Stimulated activated CD8-positive, alpha-beta memory T cell treated with anti-CD3 and anti-CD28 coated beads, Interleukin-15, amount 100 ng/mL, for 4 hours (primary cell): ENCODE measurements at places on chromosomes 7 and 10.

DNA sequence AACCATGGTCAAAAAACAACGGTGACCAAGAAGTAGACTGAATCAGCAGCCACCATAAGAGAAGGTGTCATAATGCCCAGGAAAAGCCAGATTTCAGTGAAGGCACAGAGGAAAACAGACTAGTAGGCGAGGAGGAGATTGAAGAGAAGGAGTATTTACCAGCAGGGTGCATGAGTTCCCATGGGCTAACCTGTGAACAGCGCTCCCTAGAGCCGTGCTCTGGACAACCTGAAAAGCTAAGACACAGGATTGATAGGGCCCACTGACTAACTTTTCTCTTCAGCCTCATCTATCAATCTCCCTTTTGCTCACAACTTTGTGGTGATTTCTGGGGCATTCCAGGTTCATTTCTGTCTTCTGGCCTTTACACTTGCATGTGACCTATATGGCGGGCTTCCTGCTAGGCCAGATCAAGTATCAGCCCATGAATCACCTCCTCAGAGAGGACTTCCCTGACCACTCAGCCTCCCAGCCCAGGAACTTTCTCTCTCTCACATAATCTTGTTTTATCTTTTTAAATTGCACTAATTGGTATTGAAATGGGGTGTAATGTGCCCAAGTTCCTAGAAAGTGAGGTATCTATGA, 12.8 kb downstream of the ANKRD22 start:
- no peak for DNase-seq

- DNase-seq: no peak
Measured at GRCh38 chr7:55108401-55108800, 89.6 kb downstream of the EGFR start.

- DNase-seq: no peak
Measured at GRCh38 chr7:99373091-99374066, 1.2 kb upstream of the ARPC1B start.

DNA sequence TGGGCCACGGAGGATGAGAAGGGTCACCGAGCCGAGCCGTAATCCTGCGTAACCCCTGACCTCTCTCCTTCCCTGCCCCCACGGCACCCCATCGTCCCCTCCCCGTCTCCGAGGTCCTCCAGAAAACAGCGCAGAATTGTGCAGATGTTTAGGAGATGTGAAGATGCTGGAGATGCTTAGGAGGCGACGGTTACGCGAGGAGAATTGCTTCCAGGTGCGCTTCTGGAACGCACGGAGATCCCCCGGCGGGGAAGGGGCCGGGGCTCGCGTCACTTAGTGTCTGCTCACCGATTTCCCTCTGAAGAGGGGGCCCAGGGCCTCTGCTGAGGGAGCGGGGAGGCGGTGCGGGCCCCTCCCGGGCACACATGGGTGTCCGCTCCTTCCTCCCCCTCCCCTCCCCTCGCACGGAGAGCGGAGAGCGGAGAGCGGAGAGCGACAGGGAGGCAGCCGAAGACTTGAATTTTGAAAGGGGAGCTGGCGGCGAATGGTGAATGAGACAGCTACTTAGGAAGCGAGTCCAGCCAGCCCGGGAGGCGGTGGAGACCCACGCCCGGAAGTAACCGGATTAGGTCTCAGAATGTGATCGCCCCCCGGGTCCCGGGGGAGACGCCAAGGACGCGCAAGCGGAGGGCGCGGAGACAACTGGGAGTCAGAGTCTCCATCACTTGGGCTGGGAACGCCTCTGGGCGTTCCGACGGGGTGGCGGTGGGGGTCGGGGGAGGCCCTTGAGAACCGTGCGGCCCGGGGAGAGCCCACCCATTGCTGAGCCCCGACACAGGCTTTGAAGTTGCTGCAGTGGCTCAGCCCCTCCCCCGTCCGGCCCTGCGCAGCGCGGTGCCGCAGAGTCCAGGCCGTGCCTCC, 8.7 kb upstream of the EN2 start:
- DNase-seq: no peak

DNA sequence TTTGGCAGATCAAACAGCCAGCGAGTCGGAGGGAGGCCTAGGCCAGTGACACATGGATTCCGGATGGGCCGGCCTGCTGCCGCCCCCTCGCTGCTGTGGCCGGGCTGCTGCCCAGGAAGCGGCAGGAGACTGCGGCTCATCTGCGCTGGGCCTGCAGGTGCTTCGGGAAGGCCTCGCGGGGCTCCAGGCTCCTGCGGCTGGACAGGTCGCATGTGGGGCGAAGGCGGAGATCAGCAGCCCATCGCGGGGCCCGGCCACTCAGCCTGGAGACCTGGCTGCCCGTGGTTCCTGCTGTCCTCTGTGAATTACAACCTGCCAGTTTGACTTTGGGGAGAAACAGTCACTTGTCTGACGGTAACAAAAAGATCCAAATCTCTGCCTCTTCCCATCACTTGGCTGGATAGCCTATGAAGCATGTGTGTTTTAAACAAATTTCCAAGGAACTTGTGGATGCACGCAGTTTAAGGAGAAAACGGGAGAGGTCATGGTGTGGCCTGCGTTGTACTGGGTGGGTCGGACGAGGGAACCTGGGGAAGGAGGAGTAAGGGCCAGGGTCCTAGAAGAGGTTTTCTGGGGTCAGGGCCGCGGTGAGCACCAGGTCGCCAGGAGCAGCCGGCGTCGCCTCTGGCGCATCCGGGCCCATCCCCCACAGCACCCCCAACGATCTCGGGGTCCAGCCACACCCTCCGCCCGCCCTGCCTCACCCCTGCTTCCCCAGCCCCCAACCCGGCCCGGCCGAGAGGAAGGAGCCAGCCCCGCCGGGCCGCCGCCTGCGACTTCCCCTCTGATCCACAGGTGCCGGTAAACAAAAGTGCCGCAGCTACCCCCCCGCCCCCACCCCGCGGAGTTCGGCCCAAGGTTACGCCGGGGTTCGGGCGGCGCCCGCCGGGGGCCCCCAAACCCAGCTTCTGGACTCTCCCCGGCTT, 1.6 kb downstream of the SPOCK2 start:
- DNase-seq: no peak

DNA sequence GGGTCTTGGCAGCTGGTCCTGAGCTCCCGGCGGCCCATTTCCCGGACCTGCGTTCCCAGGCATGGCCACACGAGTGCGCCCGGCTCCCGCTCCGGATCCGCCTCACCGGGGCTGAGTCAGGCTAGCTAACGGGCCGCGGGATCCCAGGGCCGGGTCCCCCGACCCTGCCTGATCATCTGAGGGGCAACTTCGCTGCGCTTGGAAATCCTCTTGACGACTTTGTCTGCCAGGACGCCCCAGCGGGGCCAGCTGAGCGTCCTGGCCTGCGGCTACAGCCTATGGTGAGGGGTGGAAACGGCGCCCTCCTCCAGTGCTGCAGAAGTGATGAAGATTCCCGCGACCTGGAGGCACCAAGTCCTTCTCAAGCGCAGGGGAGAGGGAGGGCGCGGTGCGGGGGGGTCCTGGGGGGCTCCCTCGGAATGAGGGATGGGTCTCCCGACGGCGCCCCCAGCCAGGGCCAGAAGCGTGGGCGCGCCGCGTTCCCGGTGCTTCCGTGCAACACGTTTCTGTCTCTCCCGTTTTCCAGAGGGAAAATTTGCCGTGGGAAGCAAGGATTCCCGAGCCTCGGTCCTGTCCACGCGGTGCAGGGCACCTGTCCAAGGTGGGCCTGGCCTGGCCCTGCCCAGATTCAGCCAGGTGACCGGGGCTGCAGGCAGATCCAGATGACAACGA, 212.4 kb downstream of the CCSER2 start:
- DNase-seq: peak; percentile 20

- DNase-seq: no peak
Measured at GRCh38 chr7:77242068-77242467, 42.4 kb upstream of the FGL2 start.

- no peak for DNase-seq
Measured at GRCh38 chr7:22447008-22447407, 53.0 kb downstream of the STEAP1B start.

DNA sequence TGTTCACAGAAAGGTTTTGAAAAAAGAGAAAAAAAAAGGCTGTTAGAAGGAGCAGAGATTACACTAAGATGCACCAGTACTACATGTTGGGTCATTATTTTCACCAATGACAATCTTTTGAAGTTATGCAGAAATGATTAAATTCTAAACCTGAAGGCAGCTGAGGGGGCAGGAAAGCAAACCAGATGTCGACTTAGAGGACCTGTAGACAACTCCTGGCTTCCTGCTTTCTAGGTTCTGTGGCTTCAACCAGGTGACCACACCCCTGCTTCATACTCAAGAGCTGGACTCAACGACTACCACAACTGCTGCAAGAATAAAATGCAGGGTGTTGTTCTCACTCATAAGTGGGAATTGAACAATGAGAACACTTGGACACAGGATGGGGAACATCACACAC, 30.0 kb downstream of the MYOF start:
- no peak for DNase-seq

- no peak for DNase-seq
Measured at GRCh38 chr7:138911007-138911406, 70.2 kb downstream of the KIAA1549 start.

- DNase-seq: no peak
Measured at GRCh38 chr7:144812379-144813283, 23.2 kb downstream of the TPK1 start.

GRCh38 chr7:116101704-116102103, 71.1 kb upstream of the TFEC start:
- no peak for DNase-seq

DNA sequence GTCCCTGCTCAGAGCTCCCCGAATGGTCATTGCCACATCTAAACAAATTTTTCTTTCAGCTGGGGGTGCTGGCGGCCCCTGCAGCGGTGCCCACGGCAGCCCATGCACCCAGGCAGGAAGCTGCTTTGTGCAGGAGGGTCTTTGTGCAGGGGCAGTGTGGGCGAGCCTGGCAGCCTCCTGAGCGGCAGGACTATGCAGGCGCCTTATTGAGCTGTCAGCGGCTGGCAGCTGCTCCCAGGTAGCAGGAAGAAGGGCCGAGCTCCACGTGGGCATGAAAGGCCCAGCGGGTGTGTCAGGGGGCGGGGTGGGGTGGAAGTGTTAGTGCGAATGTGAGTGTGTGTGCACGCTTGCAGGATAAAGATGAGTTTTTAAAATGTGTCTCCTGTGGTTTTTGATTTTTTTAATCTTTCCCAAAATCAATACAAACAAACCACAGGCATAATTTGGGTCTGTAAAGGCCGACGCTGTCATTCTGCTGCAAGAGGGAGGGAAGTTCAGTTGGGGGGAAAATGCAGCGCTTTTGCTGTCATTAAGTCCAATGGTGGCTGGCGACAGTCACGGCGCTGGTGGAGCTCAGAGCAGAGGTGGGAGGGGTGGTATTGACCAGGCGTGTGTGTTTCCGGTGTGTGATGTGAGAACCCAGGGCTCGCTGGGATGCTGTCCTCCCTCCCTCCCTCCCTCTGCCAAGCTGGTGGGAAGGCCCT, 83.9 kb downstream of the LHPP start:
- no peak for DNase-seq

DNA sequence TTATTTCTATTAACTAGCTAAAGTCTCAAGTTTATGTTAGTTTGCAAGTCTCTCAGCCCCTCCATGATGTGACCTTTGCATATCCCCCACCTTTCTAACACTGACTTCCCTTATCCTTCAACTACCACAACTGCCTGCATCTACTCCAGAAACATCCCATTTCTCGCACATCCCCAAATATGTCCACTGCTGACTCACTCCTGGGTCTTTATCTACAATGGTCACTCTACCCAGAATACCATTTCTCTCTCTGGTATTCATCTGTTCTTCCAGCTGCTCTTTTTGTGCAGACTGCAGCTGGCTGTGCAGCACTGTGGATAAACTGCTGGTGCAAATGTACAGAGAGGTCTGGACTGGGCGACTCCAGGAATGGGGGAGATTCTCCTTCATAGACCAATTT, 32.7 kb upstream of the PRSS1 start:
- no peak for DNase-seq

DNA sequence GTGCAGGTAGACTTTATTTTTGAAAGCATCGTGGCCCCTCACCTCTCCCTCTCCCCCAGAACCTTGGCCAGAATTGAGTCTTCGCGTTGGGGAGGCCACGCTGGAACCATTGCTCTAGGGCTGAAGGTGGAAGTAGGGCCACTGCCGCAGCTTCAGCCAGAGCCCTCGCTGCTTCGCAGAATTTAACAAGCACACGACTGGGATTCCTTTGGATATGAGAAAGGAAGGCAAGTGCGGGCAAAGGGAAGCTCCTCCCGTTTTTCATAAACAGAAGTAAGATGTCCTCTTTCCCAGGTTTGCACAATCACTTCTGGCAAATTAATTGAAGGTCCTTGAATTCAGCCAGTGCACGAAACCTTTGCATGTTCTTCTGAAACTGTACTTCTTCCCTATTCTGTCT, 168.1 kb downstream of the CCDC3 start:
- no peak for DNase-seq

DNA sequence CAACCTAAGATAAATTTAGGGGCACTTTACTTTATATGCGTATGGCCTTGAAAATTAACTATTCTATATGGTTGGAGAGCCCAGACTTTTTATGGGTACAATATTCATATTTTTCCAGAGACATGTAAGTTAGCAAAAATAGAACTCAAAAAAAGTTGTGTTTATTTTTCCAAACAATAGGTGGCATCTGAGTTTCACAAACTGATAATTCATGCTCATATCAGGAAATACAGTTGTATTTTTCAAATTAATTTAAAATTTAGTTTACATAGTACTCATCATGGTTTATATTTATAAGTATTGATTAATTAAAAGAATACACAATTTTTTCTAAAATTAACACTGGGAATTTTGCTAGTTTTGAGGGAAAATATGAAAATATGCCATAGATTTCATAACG, 34.6 kb downstream of the ANKRD7 start:
- no peak for DNase-seq

DNA sequence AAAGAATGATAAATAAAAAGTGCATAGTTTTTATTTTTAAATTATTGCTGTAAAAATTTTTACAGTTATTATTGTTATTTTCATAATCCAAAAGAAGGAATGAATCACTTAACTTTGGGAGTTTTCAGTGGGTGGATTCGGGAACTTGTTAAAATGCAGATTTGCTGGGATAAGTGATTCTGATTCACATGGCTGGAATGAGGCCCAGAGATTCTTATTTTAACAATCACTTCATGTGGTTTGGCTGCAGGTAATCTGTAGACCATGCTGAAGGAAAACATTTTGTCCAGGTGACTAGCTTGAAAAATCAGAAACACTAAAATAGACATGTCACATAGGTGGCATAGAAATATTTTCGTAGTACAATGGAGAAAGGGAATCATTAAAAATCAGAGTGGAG, 13.9 kb downstream of the CROT start:
- DNase-seq: no peak

DNA sequence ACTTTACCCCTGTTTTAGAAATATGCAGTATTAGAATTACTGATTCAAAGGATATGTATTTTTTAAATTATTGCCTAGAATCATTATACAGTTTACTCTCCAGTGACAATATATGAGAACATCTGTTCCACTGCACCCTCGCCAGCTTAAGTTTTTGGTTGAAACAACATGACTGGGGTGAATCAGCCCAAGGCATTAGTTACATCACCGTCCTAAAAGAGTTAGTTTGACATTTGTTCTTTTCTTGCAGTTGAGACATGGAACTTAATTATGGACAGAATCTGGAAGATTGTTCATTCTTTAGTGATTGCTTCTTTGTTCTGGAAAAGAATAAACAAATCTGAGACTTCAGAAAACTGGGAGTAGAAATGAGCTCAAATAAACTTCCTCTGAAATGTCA, 167.3 kb upstream of the DKK1 start:
- no peak for DNase-seq
